ENCODE measurements at places on chromosomes 2 and 18.

DNA sequence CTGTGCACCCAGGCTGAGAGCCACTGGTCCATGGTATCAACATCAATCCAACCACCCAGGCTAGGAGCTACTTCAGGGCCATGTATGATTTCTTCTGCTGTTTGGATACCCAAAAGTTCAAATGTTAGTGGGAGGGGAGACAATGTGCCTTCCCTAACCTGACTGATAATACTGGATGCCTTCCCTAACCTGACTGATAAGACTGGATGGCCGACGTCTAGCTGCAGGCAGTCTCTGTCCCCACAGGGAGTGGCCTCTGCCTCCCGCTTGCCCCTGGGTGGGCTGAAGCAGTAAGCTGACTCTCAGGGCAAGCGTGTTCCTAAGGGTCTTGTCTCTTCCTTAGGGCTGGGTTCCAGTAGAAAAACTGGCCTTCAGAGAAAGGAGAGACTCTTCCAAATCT lies 65.8 kb downstream of the ZAP70 start:
- DNase-seq = no peak

GRCh38 chr2:217736776-217737550 lies 265.8 kb downstream of the TNS1 start:
- no peak for DNase-seq

DNA sequence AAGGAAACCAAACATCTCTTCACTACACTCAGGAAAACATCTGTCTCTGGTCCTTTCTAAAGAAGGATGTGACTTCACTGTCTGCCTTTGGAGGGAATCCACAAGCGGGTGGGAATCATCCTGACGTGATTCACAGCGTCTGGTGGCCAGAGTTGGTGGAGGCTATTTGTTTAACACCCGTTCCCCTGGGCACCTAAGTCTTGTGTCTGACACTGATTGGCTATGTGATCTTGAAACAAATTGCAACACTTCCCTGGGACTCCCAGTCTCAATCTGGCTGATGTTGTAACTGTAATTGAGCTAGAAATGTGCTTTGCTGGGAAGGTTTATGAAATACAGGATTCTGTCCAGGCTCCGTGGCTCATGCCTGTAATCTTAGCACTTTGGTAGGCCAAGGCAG lies 28.8 kb upstream of the SIX3 start:
- DNase-seq = no peak

GRCh38 chr2:140504601-140505000 lies 1626.2 kb downstream of the LRP1B start:
- no peak for DNase-seq

GRCh38 chr2:31097962-31098613 lies 40.2 kb downstream of the GALNT14 start:
- no peak for DNase-seq

- DNase-seq = no peak
Observed at GRCh38 chr18:68494802-68495581, 219.9 kb downstream of the TMX3 start.

All from NCI-H1048 (cell line).